Hair follicle dermal papilla cell (primary cell): ENCODE measurements at places on chromosomes 5 and 9. TPM values are rescaled to one million over a fixed set of nuclear protein-coding genes. Genes with fewer than 3 reads are reported as not detected.

The CDC14B gene
- 66.4 and 66.7 TPM in 2 replicates for total RNA-seq

The LHX6 gene
- total RNA-seq, result not detected in 2 replicates

The FAM153A gene
- 0.24 TPM in 1 of 2 replicates, not detected in the other for total RNA-seq

The GPR151 gene
- not detected in 2 replicates for total RNA-seq

The FREM1 gene
- total RNA-seq, result 0.61 and 0.97 TPM in 2 replicates

The TTLL11 gene
- total RNA-seq, result 9.0 and 10.2 TPM in 2 replicates

The ANKRD33B gene
- 3.4 and 7.0 TPM in 2 replicates for total RNA-seq

The SLC36A3 gene
- not detected in 2 replicates for total RNA-seq

The SLC36A2 gene
- not detected in 2 replicates for total RNA-seq

The SPATA9 gene
- total RNA-seq, result 0.16 and 0.61 TPM in 2 replicates

The CTXN3 gene
- total RNA-seq, result not detected in 2 replicates

The PCAT7 gene
- total RNA-seq, result not detected in 2 replicates

The NR4A3 gene
- 0.24 and 0.65 TPM in 2 replicates for total RNA-seq

The IFNA2 gene
- not detected in 2 replicates for total RNA-seq

The MSMP gene
- not detected in 2 replicates for total RNA-seq

The C9orf43 gene
- total RNA-seq, result 0.24 and 0.49 TPM in 2 replicates
